ENCODE measurements at places on chromosomes 12 and 14. TPM values are rescaled to one million over a fixed set of nuclear protein-coding genes. Genes with fewer than 3 reads are reported as not detected.

DNA sequence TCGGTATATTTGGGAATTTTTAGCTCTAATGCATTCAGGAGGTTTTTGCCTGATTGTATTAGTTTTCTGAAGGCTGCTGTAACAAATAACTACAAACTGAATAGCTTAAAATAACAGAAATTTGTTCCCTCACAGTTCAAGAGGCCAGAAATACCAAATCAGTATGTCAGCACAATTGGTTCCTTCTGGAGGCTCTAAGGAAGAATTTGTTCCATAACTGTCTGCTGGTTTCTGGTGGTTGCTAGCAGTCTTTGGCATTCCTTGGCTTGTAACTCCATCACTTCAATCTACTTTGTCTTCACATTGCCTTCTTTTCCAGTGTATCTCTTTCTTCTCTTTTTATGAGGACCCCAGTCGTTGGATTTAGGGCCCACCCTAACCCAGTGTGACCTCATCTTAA, 21.3 kb downstream of the TMTC3 start:
- no peak overlapping the region for H3K27ac ChIP-seq
- H3K4me3 ChIP-seq: no peak overlapping the region
- H3K4me1 ChIP-seq: no peaks in the 10 kb centered on the region
- DNase-seq: no peak
- peaks cover 9% of the 10 kb centered on the region for H3K36me3 ChIP-seq
- H3K27me3 ChIP-seq: no peaks in the 10 kb centered on the region

DNA sequence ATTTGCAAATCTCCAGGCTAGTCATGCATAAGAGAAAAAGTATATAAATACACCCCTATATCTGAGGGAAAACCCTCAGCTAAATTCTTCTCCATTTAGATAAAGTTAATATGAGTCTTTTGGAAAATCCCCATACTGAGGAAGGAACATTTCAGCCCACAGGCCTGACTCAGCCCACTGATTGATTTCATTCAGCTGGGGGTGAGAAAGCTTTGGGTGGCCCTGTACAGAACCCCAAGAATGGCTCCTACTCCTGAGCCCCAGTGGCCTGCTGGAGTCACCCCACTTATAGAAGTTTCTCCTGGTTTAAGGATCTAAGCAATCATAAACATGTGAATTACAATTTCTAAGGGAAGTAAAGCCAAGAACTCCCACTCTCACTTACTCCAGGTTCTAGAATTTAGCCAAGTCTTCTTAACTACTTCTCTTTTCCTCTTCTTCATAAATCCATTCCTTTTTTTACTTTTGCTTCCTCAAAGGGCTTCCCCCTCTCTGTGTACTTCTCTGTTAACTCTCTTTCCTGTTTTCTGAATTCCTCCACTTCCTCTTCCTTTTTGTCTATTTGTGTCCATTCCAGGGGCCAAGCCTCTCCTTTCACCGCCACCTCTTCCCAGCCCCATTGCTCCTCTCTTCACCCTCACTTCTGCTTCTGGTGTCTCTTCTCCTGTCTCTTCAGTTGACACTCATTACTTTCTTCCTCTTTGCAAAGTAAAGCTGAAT, 21.0 kb downstream of the RTN1 start:
- H3K27me3 ChIP-seq: no peaks in the 10 kb centered on the region
- no peaks in the 10 kb centered on the region for H3K4me1 ChIP-seq
- H3K27ac ChIP-seq: no peak overlapping the region
- no peaks in the 10 kb centered on the region for H3K36me3 ChIP-seq
- no peak for DNase-seq

DNA sequence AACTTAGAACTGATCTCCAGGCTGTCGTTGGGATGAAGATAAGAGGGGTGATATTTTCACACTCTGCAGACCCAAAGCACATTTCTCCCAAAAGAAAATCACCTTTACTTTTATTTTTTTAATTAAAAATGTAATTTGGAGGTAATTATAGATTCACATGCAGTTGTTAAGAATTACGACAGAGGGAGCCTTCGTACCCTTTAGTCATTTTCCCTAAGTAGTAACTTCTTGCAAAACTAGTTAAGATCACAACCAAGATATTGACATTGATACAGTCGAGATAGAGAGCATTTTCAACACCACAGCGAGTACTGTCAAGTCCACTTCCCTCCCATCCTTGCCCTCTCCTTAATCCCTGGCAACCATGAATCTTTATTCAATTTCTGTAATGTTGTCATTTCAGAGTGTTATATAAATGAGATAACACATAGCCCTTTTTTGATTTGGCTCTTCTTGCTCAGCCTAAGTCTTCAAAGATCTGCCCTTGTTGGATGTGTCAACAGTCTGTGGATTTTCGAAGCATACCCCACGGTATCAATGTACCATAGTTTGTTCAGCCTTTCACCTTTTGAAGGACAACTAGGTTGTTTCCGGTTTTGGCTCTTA, 39.6 kb downstream of the DNAH10 start:
- no peaks in the 10 kb centered on the region for H3K36me3 ChIP-seq
- no peak overlapping the region for H3K4me3 ChIP-seq
- no peak overlapping the region for H3K27ac ChIP-seq
- DNase-seq: no peak
- H3K27me3 ChIP-seq: no peaks in the 10 kb centered on the region

DNA sequence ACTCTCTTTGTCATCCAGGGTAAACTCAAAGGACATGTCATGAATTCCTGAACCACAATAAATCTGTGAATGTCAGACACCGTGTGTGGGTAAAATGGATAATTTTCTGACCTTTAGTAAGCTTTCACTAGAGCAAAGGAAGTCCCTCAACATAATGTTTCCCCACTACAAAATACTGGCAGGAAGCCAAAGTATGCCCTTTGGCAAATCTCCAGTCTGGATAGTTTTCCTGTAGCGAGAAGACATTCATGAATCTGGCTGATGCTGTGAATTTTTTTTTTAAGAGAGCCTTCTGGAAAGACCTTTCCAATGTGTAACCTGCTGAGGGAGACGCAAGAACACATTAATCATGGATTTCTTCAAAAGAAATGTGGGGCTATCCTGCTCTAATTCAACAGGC, 389.6 kb upstream of the DDHD1 start:
- DNase-seq: peak; percentile 65
- H3K4me1 ChIP-seq: peaks cover 8% of the 10 kb centered on the region
- no peaks in the 10 kb centered on the region for H3K27me3 ChIP-seq
- no peak overlapping the region for H3K27ac ChIP-seq
- no peak overlapping the region for H3K4me3 ChIP-seq

DNA sequence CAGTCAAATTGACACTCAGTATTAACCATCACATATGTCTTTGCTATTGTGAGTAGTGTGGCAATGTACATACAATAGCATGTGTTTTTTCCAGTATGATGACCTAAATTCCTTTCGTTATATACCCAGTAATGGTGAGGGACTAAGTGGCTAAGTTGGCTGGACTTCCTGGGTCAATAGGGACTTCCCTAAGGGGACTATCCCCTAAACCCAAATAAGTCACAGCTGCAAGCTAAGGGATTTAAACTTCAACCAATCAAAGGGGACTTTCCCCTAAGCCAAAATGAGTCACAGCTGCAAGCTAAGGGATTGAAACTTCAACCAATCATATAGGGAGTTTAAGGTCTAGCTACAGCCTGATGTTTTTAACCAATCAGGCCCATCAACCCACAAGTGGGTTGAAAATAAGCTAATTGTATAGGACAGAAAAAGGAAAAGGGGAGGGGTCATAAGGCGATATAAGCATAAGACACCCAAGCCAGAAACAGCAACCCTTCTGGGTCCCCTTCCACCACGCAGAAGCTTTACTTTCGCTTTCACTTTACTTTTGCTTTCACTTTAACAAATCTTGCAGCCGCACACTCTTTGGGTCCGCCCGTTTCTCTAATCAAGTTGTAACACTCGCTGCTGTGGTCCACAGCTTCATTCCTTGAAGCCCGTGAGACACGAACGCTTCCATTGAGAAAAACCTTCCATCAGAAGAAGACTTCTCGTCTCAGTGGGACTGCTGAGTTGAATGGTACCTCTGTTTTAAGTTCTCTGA, 404.4 kb downstream of the FLRT2 start:
- H3K27ac ChIP-seq: no peak overlapping the region
- DNase-seq: peak; percentile 1

The ASCL1 gene
- total RNA-seq: not detected

DNA sequence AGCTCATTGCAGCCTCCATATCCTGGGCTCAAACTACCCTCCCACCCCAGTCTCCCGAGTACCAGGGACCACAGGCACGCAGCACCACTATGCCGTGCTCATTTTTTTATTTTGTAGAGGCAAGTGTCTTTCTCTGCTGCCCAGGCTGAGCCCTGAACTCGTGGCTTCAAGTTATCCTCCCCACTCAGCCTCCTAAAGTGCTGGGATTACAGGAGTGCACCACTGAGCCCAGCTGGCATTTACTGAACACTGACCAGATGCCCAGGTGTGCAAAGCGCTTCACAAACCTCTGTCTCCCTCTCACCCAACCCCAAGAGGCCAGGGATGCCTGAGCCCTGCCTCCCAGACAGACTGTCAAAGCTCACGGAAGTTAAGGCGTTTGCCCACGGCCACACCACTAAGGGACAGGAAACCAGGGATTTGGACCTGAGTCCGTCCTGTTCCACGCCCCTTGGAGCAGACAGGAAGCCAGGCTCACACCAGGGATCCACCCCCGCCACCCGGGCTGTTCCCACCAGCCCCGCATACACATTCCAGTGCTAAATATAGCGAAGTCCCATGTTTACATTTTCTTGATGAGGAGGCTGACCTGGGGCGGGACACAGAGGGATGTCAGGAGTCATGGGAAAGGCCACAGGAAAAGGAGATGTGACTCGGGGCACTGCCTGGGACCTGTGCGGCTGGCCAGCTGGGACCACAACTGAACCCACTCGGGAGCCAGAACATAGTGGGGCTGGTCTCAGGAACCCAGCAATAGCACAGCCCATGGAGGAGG, 51.2 kb downstream of the TESC start:
- no peaks in the 10 kb centered on the region for H3K36me3 ChIP-seq
- H3K4me3 ChIP-seq: no peak overlapping the region
- H3K4me1 ChIP-seq: peaks cover 64% of the 10 kb centered on the region
- H3K27ac ChIP-seq: peak overlapping the region; percentile 98

DNA sequence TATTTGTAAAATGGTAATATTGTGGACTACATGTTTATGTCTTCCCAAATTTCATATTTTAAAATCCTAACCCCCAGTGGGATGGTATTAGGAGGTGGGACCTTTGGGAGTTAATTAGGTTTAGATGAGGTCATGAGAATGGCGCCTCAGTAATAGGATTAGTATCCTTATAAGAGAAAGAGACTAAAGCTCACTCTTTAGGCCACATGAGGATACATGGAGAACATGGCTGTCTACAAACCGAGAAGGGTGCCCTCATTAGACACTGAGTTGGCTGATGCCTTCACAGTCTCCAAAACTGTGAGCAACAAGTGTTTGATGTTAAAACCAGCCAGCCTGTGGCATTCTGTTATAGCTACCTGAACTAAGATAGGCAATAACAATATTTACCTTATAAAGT, 58.3 kb upstream of the OTOGL start:
- H3K27ac ChIP-seq: no peak overlapping the region
- no peak for DNase-seq
- no peak overlapping the region for H3K4me3 ChIP-seq
- peaks cover 6% of the 10 kb centered on the region for H3K4me1 ChIP-seq
- H3K36me3 ChIP-seq: no peaks in the 10 kb centered on the region
- no peaks in the 10 kb centered on the region for H3K27me3 ChIP-seq

DNA sequence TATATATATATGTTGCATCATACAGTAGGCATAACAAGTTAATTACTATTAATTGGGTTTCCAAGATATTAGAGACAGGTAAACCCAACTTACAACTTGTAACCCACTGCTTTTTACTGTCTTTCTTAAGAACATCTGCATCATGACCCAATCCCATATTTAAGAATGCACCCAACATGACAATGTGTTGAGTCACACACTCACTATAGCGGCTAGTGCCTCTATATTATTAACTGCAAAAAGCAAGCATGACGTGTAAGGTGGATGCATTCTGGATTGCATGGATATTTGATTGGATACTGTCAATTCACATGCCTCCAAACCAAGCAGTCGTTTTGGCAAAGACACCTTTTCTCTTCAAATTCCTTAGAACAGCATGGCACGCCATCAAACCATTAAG, 68.2 kb downstream of the KSR2 start:
- H3K4me1 ChIP-seq: no peaks in the 10 kb centered on the region
- no peak overlapping the region for H3K27ac ChIP-seq
- H3K27me3 ChIP-seq: no peaks in the 10 kb centered on the region
- H3K36me3 ChIP-seq: no peaks in the 10 kb centered on the region

- H3K4me3 ChIP-seq: no peak overlapping the region
- peak; percentile 53 for DNase-seq
- H3K36me3 ChIP-seq: no peaks in the 10 kb centered on the region
- no peaks in the 10 kb centered on the region for H3K4me1 ChIP-seq
- no peak overlapping the region for H3K27ac ChIP-seq
These were observed 133.2 kb upstream of the NOVA1 start for GRCh38 chr14:26730929-26731618.

- no peaks in the 10 kb centered on the region for H3K27me3 ChIP-seq
- no peaks in the 10 kb centered on the region for H3K36me3 ChIP-seq
- H3K27ac ChIP-seq: no peak overlapping the region
- no peak for DNase-seq
These were observed 103.6 kb downstream of the TMEM30B start for GRCh38 chr14:61177279-61178225.

DNA sequence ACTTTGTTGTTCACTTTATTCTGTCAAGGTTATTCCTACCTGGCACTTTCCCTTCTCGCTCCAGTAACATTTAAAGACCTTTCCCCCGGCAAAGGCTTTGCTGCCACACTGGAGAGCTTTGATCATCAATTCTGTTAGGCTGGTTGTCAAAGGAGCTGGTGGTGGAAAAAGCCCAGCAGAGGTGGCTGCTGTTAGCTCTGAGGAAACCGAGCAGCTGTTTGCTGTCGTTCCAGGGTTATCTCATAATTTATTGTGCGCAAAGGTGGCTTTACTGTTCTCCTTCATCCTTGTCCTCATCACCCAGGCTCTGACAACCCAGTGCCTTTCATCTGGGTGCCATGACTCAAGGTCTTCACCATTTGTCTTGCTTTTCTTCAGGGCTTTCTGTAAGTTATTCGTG, 38.2 kb upstream of the CRADD start:
- no peak overlapping the region for H3K4me3 ChIP-seq
- H3K27ac ChIP-seq: no peak overlapping the region
- no peak for DNase-seq
- H3K4me1 ChIP-seq: no peaks in the 10 kb centered on the region
- no peaks in the 10 kb centered on the region for H3K36me3 ChIP-seq

The CORO1C gene
- 65.4 TPM for total RNA-seq

GRCh38 chr12:92147491-92147890, 1.8 kb upstream of the BTG1 start:
- peak overlapping the region; percentile 4 for H3K27ac ChIP-seq
- peak overlapping the region; percentile 86 for H3K4me3 ChIP-seq
- no peak for DNase-seq
- no peaks in the 10 kb centered on the region for H3K27me3 ChIP-seq
- H3K36me3 ChIP-seq: peaks cover 11% of the 10 kb centered on the region
- peaks cover 6% of the 10 kb centered on the region for H3K4me1 ChIP-seq

DNA sequence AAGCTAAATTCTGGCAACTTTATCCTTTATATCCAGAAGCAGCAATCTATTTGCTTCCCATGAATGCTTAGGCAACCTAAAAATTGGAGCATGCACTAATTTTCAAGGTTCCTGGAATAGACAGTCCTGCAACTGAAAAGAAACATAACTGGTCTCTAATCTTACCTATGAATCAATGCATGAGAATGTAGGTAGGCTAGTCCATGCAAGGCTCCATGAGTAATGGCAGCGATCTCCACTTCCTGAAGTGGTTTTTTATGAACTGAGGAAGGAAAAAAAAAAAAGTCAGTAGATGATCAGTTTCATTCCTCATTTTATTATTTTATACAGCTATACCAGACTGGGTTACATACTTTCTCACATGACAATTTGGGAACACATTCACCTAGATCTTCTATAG, 102.0 kb downstream of the PEBP1 start:
- no peak overlapping the region for H3K27ac ChIP-seq
- H3K27me3 ChIP-seq: no peaks in the 10 kb centered on the region
- H3K36me3 ChIP-seq: no peaks in the 10 kb centered on the region
- H3K4me3 ChIP-seq: no peak overlapping the region

The LRRIQ1 gene
- total RNA-seq: 2.0 TPM
